ENCODE measurements at places on chromosomes 16 and 17.
A peak's percentile ranks its signal among the peaks of the same experiment; 100 is the strongest.

GRCh38 chr16:71848622-71849021 is 2.8 kb downstream of the ATXN1L start:
- no peak for DNase-seq

DNA sequence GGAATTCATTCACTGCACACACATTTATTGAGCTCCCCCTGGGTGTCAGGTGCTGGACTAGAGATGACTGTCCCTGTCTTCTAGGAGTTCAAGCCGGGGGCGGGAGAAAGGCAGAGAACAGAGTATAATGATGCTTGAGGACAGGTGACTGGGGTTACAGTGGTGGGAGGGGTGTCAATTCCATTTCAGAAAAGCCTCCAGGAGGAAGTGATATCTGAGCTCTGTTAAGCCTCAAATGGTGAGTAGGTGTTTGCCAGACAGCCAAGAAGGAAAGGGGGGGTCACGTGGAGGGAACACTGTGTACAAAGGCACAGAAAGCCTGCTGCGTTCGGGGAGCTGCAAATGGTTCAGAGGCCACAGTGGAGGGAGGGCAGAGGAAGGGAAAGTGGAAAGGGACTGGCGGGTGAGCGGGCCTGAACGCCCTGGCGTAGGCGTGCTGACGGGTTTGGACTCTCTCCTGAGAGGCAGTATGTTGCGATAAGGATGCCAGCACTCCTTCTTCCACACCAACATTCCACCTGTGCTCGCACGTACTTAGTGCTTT is 9.7 kb upstream of the NXPH3 start:
- peak; percentile 61 for DNase-seq

- DNase-seq: no peak
Measured at GRCh38 chr17:17672453-17673368, 8.5 kb upstream of the RAI1 start.

GRCh38 chr17:63542218-63542545 is 8.1 kb upstream of the DCAF7 start:
- DNase-seq: no peak

DNA sequence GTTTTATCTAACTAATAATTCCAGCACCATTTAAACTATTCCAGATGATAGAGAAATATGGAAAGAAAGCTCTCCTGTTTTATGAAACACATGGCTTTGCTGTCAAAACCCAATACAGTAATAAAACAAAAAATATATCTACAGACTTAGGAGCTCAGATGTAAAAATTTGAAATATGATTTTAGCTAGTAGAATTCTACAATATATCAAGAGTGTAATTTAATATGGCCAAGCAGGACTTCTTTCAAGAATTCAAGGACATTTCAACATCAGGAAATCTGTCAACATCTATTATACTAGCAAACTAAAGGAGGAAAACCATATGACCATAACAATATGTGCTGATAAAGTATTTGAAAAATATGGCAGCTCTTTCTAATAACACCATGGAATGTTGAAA is 57.5 kb downstream of the CCDC182 start:
- no peak for DNase-seq
